ENCODE measurements at places on chromosomes 4 and X.

GRCh38 chrX:63809173-63809572, 24.2 kb upstream of the ARHGEF9 start:
- DNase-seq: no peak

DNA sequence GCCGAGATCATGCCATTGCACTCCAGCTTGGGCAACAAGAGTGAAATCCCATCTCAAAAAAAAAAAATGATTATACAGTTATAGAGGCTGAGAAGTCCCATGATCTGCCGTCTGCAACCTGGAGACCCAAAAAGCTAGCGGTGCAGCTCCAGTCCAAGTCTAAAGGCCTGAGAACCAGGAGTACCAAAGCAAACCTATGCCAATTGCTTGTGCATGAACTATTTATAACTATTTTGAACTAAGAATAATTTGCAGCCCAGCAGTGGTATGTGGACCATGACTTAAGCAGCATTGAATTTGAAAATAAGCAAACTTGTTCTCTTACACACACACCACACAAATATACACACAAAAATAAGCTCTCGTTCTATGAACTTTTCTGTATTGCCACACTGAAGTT, 51.8 kb downstream of the TASL start:
- DNase-seq: no peak

GRCh38 chr4:126633306-126633705, 999.5 kb upstream of the INTU start:
- DNase-seq: no peak

DNA sequence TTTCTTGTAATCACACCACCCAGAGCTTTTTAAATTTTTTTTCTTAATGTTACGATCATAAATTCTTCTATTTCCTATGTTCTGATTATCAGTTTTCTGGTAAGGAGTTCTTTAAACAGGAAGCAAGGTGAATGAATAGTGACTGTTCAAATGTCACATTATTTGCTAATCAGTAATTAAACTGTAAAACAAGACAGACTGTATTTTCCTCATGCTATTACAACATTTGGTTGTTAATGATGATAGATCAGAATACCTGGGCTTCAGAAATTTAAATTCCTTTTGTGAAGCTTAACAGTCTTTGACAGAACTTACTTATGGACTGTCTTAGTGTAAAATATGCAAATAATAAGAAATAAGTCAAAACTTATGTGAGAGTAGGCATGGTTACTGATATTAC, 41.4 kb downstream of the CLCN3 start:
- DNase-seq: no peak

GRCh38 chr4:93719552-93719951, 109.0 kb upstream of the ATOH1 start:
- DNase-seq: peak; percentile 18

DNA sequence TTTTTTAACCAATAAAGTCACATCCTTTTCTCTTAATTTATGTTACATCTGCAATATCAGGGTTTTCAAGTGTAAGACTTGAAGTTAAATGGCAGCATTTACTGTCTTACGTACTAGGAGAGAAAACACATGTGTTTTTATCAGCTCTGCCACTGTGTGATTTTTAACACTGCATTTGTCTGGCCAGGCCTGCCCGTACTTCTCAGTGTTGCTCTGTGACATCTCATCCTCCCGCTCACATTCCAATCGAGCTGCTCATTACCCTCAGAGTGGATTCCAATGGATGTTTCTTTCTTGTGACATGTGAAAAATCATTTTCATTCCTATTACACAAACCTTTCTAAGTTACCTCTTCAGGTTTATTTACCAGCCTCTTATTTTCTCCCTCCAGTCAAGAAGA, 420.3 kb downstream of the FAT4 start:
- DNase-seq: no peak

GRCh38 chrX:69262036-69262936, 97.0 kb upstream of the PJA1 start:
- DNase-seq: no peak

GRCh38 chr4:112739442-112739841, 102.5 kb downstream of the LARP7 start:
- DNase-seq: no peak

- DNase-seq: no peak
These were observed 20.8 kb downstream of the MBNL3 start for GRCh38 chrX:132467989-132468388.

- no peak for DNase-seq
These were observed 122.6 kb upstream of the ANK2 start for GRCh38 chr4:112926819-112927218.

- peak; percentile 50 for DNase-seq
These were observed 44.0 kb upstream of the CT47C1 start for GRCh38 chrX:119028733-119029330.

DNA sequence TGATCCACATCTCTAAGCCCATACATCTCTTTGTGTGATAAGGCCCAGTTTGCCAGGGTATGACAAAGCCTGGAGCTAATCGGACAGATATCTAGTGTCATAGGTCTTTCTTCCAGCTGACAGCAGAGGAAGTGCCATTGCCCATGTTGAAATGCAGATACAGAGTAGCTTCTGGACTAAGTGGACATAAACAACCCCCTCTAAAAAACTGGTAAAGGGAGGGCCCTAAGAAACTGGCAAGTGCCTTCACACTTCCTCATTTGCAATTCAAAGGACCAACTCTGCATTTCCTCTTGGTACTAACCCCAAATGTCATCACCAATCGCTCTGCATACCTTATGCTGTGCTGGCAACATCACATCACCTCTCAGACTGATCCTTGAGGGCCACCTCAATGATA, 20.8 kb downstream of the ARHGEF6 start:
- peak; percentile 69 for DNase-seq

DNA sequence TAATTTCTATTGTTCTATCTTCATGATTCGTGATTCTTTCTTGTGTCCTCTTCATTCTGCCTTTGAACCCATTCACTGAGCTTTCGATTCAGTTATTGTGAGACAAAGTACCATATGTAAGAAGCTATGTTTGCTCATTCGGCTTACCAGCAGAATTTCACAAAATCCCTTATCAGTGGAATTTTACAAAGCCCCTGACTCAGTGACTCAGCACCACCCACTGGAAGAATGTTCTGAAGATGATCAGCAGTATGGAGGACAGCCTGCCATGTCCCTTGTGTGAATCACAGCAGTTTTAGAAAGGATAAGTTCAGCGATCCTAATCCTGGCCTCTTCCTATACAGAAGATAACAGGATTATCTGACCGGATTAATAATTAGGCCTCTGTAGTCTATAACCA, 5.8 kb upstream of the UXT start:
- DNase-seq: no peak

DNA sequence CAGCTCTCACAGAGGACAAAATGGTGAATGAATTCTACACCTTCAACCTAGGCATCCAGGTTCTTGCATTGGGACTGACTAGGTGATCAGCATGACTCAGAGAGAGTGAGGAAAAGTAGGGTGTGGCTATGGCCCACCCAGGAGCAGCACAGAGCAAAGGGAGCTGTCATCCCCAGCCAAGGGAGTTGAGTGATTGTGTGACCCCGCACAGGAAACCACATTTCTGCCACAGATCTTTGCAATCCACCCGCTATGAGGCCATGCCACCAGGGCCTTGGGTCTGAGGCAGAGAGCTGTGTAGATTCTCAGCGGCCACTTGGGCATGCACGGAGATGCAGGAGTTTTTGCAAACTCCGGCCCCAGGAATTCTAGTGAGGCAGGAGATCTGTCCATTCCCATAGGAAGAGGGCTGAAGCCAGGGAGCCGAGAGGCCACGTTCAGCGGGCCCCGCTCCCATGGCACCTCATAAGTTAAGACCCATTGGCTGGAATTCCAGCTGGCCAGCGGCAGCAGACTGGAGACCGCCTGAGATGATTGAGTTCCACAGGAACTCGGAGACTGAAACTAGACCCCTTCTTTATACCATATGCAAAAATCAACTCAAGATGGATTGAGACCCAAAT, 75.9 kb downstream of the NAA11 start:
- DNase-seq: no peak

- DNase-seq: no peak
These were observed 69.0 kb upstream of the HPF1 start for GRCh38 chr4:169826634-169827187.

DNA sequence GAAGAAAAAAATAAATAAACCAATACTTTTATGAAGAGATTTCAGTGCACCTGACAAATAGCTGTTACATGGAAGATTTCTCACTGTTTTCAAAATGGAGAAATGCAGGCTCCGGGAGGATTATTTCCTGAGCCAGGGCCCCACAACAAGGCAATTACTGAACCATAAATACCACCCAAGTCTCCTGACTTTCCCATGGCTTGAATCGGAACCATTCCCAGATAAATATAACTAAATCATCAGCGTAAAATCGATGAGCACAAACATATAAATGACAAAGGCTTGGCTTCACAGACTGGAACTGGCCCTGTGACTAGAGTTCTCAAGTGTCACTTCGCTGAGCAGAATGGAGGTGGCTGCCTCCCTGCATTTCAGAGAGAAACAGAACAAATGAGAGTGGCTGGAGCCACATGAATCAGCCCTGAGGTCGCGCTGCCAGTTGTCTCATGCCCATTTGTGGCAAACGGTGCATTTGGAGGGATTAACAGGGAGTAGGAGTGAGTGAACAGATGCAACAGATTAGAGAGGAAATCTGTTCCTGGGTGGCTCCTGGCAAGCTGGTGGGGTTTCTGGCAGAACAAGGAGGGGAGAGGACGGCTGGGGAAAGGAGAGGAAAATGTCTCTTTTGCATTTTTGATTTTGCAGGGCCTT, 57.3 kb upstream of the STIM2 start:
- DNase-seq: no peak

DNA sequence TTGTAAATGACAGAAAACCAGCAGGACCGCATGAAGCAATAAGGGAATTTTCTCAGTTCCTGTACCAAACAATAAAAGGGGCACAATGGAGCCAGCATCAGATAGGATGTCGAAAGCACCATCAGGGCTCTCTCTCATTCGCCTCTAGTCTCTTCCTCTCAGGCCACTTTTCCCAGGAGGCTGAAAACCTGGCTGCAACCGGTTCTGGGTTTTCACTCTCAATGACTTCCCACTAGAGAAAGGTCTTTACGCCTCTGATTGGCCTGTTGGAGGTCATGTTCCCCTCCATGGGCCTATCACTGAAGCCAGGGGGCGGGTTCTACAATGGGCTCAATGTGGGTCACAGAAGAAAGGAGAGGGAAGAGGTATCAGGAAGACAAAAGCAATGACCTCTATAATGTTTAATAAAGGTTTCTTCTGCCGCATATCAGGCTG, 29.3 kb downstream of the ZNF827 start:
- no peak for DNase-seq

DNA sequence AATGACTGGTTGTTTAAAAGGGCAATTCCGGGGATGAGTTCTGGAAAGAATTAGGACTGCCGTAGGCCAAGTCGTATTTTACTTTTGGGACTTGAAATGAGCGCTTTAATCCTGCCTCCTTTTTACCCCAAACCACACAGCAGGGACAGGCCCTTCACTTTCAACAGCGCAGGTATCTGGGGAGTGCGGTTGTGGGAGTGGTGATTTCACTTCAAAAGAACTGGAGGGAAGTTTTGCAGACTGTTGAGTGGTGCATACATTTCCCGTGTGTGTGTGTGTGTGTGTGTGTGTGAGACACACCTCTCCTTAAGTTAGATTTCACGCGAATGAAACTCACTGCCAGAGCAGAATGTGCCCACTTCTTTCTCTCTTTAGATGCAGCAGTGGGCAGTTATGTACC, 2.8 kb downstream of the NHS start:
- DNase-seq: no peak

GRCh38 chr4:22607382-22607781, 85.4 kb upstream of the GBA3 start:
- peak; percentile 31 for DNase-seq

DNA sequence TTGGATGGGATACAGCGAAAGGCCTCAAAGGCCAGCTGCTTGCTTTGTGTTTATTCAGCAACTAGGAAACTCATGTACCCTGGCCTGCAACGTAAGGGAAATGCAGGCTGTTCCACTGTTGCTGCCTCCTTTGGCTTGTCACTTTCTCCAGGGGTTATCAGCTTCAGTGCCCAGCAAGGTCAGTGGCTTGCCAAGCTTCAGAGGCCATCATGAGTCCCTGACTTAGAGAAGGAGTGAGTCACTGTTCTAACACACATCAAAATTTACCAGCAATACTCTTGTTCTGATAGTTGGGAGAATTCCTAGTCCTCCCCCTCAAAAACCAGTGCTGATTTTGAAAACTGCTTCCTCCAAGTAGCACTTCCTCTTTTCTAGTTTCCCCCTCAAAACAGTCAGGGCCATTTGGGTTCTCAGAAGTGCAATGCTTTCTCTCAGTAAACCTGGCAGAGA, 250.8 kb downstream of the ARHGAP24 start:
- DNase-seq: peak; percentile 93

- no peak for DNase-seq
These were observed 256.0 kb downstream of the DHX15 start for GRCh38 chr4:24328310-24328709.

- DNase-seq: peak; percentile 43
These were observed 106.3 kb upstream of the MID1 start for GRCh38 chrX:10726647-10727046.

GRCh38 chrX:50497114-50497513, 26.5 kb upstream of the DGKK start:
- no peak for DNase-seq

DNA sequence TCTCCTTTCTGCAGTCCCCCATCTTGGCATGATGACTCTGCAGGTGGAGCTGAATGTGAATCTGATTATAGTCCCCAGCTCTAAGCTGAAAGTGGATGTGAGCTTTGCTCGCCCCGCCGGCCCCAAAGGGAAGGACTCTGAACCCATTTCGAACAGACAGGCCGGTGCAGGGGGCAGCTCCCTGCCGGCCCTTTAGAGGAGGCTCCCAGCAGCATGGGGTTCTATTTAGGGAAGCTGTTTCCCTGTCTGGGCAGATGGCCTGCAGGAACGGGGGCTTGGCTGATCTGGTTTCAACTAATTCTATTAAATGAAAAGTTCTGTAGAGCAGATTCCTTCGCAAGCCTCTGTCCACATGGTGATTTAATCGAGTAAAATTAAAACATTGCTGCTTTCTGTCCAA, 104.8 kb upstream of the MSX1 start:
- DNase-seq: no peak

- peak; percentile 0 for DNase-seq
These were observed 16.8 kb upstream of the ZCCHC13 start for GRCh38 chrX:74286950-74287740.

- peak; percentile 33 for DNase-seq
These were observed 103.0 kb downstream of the SYNPO2 start for GRCh38 chr4:118991686-118992085.

GRCh38 chr4:109319156-109319555, 16.7 kb upstream of the COL25A1 start:
- no peak for DNase-seq

- no peak for DNase-seq
These were observed 59.4 kb downstream of the MTHFD2L start for GRCh38 chr4:74217365-74217764.

GRCh38 chr4:34679228-34679627, 1565.1 kb downstream of the ARAP2 start:
- DNase-seq: no peak

DNA sequence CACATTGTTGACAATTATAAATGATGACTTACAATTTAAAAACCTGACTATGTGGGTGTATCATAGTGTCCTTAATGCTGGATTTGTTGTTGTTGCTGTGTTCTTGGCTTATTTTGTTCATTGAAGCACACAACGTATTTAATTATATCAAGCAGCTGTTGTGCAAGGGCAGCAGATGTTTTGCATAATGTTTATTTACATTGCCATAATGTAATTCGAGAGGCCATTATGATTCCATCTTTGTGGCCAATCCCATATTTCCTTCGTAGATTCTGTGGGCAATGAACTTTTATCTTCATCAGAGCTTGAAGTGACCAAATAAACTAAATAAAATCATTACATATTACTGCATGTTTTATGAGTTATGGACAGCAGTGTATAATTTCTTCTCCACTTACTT, 422.6 kb upstream of the GALNTL6 start:
- no peak for DNase-seq

All from inflammatory macrophage (primary cell).